NCI-H2171 (cell line): ENCODE measurements at places on chromosomes 13 and 19.

GRCh38 chr19:4455719-4456475 is 1.7 kb downstream of the UBXN6 start:
- peak; percentile 84 for DNase-seq

GRCh38 chr13:93004919-93005318 is 221.7 kb upstream of the GPC6 start:
- DNase-seq = no peak

DNA sequence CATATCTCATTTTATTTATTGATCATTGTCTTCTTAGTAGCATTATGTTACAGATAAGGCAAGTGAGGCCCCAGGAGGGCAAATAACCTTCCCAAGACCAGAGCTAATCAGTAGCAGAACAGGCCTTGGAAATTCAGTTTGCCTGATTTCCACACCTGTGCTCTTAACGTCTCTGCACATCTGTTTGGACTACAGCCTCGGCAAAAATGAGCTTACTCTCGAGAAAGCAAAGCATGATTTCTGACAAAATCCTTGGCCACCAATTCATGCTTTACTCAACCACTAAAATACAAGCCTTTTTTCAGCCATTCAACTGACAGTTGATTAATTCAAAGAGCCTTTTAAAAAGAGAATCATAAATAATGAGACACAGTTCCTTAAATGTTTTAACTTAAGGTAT is 309.3 kb upstream of the HTR2A start:
- DNase-seq = no peak

- DNase-seq = no peak
Measured at GRCh38 chr13:26424181-26424580, 133.3 kb upstream of the WASF3 start.

- no peak for DNase-seq
Measured at GRCh38 chr13:24642219-24642618, 38.0 kb upstream of the ATP12A start.

DNA sequence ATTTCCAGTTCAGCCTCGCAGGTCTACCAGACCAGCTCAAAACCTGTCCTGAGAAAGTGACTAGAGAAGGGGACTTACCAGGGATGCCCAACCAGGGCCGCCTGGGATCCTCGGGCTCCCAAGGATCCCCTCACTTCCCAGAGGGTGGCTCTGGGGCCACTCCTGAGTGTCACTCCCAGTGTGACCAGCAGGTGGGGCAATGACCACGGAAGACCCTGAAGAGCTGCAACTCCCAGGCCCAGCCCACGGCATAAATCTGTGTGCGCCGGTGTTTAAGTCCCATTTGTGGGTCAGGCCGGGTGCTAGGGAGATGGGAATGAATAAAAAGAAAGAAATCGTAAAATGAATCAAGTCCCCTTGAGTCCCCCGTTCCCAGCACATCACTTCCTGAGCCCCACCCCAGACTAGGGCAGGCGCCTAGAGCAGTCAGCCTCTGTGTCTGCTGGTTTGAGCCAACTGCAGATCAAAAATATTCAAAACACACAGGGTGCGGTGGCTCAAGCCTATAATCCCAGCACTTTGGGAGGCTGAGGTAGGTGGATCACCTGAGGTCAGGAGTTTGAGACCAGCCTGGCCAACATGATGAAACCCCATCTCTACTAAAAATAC is 10.7 kb downstream of the PTGIR start:
- DNase-seq = peak; percentile 62

DNA sequence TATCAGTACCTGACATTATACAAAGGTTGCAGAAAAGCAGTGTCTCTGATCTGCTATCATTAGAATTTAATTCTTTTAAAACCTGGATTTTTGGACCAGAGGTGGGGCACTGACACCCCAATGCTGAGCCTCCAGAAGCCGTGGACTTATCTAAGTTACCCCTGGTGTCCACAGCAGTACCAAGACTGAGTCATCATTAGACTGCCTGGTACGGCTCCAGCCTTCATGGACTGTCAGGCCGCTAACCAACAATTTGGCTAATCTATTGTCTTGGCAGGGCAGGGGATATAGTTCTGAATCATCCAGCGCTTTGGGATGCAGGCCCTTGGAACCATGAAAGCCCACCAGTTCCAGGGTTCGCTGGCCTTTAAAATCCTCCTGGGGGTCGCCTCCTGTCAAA is 78.3 kb downstream of the TSHZ3 start:
- no peak for DNase-seq

DNA sequence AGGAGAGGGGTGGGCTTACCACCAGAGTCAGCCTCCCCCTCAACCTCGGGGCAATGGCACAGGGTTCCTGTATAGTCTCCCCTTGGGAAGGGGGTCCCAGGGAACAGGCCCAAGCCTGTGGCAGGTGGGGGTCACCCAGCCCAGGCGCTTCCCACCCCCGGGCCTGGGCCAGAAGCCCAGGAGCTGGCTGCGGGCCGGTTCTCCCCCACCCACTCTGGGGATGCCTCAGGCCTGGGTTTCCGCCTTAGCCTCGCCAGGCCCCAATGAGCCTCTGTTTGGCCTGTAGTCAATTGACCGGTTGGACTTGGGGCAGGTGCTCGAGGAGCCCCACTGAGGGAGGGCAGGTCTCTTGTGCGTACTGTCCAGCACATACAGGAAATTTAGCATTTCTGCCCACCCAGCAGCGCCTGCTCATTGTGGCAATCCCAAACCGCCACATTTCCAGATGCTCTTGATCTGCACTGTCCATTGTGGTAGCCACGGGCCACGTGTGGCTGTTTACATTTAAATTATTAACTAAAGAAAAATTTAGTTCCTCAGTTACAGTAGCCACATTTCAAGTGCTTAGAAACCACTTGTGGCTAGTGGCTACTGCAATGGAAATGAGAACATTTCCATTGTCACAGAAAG is 9.9 kb downstream of the LYL1 start:
- DNase-seq = no peak

GRCh38 chr19:48445256-48445605 is 552 bp upstream of the GRWD1 start:
- peak; percentile 55 for DNase-seq

GRCh38 chr13:29698106-29698505 is 102.6 kb upstream of the SLC7A1 start:
- no peak for DNase-seq

DNA sequence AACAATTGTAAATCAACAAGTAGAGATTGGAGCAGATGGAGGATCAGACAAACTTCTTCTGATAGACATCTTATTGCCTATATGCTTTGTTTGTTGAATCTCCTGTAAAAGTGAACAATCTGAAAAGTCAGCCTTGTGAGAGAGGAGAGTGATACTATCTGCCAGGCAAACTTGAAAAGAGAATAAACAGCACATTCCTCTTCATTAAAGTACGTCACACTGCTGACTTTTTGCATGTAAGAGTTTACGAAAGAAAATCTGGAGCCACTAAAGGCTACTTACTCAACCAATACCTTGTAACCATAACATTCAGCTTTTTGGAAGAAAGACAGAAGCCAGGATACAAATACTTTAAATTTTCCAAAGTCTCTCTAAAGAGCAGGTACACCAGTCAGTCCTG is 42.5 kb downstream of the EDNRB start:
- DNase-seq = no peak

- peak; percentile 3 for DNase-seq
Measured at GRCh38 chr13:27170516-27171243, 931 bp downstream of the USP12 start.

GRCh38 chr13:42970824-42971690 is 21.0 kb downstream of the EPSTI1 start:
- DNase-seq = no peak

DNA sequence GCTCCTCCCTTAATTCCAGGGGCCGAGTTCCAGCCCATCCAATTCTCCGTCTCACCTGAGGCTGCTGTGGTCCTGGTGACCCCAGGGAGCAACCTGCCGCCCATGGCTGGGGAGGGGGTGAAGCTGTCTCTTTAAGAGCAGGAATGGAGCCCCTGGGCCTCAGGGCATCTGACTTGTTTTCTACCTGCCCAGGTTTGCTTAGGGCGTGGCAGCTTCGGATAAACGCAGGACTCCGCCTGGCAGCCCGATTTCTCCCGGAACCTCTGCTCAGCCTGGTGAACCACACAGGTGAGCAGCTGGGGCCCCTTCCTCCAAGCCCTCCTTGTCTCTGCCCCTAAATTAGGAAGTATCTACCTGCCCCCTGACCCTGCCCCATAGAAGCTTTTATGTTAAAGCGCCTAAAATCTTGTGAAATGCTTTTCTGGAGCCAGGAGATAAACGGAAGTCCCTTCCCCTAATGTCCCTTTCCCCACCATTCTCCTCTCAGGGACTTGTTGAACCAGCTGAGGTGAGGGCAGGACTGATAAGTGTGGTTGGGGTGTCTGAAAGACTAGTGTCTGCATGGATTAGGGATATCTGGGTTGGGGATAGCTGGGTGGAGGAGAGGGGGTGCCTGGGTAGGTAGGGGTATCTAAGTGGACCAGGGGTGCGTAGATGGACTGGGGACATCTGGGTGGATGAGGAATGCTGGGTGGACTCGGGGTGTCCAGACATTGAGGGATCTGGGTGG is 614 bp downstream of the FXYD3 start:
- DNase-seq = no peak

DNA sequence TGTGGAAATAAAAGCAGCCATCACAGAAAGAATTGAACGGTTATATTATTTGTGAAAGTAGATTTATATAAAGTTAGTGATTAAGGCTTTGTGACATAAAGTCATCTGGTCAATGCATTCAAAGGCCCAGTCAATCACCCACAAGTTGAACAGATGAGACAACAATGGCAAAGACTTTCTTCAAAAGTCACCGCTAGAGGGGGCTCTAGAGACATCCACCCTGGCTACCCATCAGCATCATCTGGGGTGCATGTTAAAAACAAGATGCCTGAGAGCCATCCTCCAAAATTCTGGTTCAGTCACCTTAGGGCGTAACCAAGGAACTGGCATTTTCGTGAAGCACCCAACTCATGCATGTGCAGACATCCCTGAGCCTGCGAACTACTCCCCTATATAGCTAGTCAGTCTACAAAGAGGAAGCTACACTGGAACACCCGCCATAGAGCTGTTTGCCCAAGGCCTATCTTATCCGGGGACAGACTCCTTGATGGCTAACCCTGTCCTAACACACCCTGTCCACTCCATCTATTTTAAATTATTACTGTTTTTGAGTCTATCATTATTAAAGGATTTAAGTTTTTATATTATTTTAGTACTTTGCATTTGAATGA is 970.5 kb downstream of the UQCRFS1 start:
- DNase-seq = no peak

GRCh38 chr19:55622242-55622969 is 2.0 kb downstream of the ZNF784 start:
- no peak for DNase-seq

DNA sequence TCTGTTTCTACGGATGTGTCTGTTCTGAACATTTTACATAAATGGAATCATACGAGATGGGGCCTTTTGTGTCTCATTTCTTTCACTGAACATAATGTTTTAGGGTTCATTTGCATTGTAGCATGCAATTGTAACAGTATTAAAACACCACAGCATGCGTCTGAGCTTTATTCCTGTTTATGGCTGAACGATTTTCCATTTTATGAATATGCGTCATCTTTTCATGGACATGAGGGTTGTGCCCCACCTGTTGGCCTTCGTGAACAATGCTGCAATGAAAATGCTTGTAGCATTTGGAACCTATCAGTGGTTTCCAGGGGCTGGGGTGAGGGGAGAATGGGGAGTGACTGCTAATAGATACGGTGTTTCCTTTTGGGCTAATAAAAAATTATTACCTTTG is 5.1 kb downstream of the OR10H1 start:
- DNase-seq = no peak

DNA sequence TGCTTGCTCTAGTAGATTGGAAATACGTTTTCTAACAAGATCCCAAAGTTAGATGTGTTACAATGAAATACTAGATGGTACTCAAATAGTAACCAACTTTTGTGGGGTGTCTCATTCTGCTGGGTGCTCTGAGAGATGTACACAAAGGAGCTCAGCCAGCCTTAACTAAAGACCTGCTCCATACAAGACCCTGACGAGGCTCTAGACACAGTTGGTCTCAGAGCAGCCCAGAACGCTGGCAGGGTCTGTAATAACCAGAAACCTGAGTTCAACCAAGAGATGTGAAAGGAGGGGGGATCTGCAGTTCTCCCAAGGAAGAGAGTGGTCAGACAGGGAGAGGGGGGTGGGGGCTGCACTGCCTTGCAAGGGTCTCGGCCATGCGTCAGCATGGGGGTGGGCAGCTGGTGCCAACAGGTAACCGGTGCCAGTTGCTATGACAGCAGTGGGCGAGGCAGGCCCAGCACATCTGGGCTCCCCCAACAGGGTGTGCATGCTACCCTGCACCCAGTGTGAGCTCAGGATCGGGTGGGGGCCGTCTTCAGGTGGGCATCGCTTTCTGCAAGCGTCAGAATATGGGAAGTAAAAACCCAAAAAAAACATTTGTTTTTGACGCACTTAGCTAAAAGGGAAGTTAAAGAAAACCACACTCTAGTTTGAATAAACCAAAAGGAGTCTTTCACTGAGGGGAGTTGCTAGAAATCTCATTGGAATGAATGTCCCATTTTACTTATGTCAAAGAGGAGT is 68.0 kb upstream of the GPR183 start:
- no peak for DNase-seq
